ENCODE measurements at places on chromosomes 13 and 19. TPM values are rescaled to one million over a fixed set of nuclear protein-coding genes. Genes with fewer than 3 reads are reported as not detected.

The F10 gene
- total RNA-seq, result not detected

The SCN1B gene
- total RNA-seq, result 15.9 TPM

The WASF3 gene
- 0.08 TPM for total RNA-seq

The AP1M2 gene
- 60.3 TPM for total RNA-seq

The ZNF563 gene
- not detected for total RNA-seq

The DACT3 gene
- 0.25 TPM for total RNA-seq

The BTBD2 gene
- total RNA-seq, result 45.9 TPM

The RGS9BP gene
- 0.54 TPM for total RNA-seq
